ENCODE measurements at places on chromosomes 1 and 21. TPM values are rescaled to one million over a fixed set of nuclear protein-coding genes. Genes with fewer than 3 reads are reported as not detected.

The RGSL1 gene
- not detected for total RNA-seq

The CRP gene
- not detected for total RNA-seq

The TSTD1 gene
- total RNA-seq = 98.5 TPM

The LHX8 gene
- total RNA-seq = not detected

DNA sequence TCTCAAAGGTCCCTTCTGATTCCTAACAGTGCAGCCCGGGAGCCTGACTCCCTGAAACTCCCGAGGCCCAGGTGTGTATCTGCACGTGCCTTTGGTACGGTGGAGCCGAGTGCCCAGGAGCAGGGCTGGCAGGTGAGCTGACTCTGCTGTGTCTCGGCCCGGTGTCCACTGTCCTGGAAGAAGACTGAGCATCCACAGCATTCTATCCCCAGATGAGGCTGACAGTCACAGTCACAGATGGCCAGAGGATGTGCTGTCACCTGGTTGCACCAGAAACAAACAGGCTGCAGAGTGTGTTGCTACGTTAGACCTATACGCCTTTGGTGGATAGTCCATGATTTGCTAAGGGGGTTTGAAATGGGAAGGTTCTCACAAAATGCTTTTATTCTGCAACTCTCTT lies 9.8 kb downstream of the ETV3L start:
- no peak for DNase-seq

- no peak for DNase-seq
Observed at GRCh38 chr1:19866758-19867157, 15.4 kb upstream of the OTUD3 start.

DNA sequence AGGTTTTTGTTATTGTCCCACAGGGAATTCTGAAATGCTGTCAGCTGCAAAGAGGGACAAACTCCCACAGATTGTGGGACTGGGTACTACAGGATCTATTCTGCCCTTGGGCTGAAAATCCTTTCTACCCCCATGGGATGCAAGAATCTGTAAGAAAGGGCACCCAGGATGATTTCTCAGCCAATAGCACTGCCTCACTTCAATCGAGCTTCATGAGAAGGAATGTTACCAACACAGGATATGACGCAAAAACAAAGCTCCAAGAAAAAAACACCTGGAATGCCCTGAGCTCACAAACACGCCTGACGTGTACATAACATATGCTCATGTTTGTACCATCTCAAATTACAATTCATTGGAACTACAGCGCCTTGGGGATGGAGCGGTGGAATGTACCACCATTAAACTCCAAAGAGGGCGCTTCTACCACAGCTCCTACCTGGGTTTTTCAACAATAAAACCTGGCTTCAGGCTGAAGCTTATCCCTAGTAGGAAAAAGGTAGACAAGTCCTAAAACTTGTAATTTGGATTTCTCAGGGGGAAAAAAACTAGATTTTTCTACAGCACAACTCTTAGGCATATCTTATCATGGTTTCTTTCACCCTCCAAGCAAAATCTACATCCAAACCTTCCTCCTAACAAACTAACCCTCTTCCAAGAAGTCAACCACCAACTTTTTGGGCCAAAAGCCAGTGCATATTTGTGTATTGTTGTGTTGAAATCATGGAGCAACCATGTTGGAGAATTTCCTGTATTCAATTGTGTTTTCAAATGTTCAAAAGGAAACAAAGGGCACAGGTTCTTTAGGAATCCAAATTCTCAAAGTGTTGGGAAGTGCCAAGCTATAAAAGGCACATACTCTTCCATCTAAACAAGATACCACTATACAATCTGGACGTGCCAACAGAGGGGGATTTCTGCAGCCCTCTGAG lies 78.9 kb downstream of the TGFBR3 start:
- no peak for DNase-seq

- DNase-seq = no peak
Observed at GRCh38 chr1:193545171-193545570, 358.8 kb upstream of the B3GALT2 start.

DNA sequence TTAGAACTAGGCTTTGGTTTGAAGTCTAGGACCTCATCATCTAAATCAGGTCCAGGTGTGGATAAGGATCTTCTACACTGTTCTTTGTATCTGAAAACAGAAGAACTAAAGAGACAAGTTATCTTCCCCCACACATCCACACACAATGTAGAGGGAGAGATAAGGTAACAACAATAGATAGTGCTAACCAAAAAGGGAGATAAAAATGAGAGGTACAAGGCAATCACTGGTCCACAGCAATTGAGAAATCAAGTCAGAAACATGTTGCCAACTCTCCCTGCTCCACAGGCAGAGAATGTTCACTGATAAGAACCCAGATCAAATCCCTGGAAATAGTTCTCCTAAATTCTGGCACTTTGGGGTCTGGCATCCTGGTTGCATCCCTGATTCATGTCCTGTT lies 75.8 kb upstream of the LHX8 start:
- no peak for DNase-seq

DNA sequence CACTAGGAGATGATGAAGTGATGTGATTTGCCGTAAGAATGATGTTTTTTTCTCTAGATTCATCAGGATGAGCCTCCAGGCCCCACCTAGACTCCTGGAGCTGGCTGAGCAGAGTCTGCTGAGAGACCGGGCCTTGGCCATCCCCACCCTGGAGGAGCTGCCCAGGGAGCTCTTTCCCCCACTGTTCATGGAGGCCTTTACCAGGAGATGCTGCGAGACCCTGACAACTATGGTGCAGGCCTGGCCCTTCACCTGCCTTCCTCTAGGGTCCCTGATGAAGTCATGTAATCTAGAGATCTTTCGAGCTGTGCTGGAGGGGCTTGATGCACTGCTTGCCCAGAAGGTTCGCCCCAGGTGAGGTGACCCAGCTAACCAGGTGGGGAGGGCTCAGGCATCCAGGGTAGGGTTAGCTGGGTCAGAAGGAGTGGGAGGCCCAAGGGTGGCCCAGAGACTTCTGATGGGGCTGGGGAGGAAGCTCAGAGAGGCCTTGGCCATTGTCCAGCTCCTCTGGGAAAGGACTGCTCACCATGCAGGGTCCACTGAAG lies 1.3 kb downstream of the PRAMEF12 start:
- DNase-seq = no peak

DNA sequence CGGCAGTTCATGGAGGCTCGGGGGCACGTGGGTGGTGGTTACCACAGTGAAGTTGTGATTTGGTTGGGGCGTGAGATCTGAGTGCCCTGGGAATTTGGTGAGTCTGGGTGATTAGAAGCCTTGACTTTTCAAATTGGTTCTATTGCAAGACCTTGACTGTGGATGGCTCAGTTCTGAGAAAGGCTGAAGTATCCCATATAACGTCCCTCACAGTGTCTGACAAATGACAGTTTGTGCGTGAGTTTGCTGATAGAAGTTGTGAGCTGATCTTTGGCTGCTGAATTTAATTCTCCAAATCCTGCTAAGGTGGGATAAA lies 549 bp downstream of the MSH4 start:
- DNase-seq = no peak

GRCh38 chr1:38037221-38037939 lies 9.2 kb downstream of the POU3F1 start:
- no peak for DNase-seq

DNA sequence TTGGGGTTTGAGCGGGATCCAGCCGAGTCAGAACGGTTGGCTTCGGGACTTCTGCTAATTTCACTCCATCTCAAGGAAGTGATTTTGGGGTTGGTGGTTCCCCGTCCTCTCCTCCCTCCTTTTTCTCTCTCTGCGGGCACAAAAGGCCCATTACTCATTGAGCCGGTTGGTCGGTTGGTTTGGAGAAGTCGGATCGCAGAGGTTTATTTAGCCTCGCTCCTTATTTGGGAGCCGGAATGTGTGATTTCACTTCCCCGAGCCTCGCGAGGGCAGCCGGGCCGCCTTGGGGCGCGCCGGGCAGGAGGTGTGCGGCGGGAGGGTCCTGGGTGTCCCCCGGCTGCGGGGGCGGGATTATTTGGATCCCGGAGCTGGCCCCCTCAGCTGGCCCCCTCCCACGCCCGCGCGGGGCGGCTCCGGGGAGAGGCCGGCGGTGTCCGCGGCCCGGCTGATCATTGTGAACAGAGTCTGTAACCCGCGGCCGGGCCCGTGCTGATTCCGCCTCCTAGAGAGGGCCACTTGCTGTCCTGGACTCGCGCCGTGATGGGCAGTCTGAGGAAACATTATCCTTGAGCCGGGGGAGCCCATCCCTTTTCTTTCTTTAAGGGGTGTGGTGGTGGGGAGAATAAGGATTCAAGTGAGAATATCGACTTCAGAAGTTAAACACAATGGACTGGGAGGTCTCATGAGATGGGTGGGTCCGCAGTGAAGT lies 1.2 kb downstream of the MAPKAPK2 start:
- DNase-seq = peak; percentile 70

DNA sequence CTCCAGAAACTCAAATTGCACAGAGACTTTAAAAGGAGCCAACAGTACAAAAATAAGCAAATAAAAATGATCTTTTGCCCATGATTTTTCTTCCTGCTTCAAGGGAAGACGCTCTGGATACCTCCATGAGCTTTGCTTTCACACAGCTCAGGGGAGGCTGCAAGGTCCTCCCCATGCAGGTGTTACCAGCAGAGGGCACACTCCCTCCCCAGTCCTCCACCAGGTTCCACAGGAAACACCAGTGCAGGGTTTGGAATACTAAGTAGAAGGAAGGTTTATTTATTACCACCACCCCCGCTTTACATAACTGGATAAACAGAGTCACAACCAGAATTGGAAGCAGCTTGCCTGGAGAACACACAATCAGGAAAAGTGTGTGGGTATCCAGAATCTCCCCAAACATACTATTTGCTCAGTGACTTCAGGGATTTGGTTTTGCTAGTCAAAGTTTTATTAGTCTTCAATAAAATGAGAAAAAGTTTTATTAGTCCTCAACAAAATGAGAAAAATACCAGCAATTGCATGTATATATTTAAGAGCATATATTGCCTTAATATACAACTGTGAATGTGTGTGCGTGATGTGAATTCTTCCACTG lies 37.3 kb downstream of the HSD3B1 start:
- peak; percentile 65 for DNase-seq

DNA sequence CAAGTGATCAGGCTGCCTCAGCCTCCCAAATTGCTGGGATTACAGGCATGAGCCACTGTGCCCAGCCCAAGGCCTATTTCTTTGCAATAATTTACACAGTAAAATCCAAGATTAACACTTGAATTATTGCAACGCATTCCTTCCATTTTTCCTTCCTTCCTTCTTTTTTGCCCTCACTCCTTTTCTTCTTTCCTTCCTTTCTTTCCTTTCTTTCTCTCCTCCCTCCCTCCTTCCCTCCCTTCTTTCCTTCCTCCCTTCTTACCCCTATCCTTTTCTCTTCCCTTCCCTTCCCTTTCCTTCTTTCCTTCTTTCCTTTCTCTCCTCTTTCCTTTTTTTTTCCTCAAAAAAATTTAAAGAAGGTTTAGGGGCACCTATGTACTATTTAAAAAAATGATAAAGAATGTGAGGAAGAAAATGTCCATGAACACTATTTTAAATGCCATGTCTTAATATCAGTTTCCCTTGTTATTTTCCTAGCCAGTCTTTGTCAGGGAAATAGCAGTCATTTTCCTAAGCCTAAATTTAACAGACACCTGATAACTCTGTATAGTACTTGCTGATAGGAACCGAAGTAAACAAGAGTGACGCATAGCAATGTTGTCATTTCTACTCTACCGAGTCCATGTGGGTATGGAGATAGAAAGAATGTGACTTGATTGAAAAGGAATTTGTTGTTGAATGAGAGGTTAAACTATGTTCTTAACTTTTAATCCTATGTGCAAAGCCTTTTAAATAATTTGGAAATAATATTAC lies 79.8 kb upstream of the HMCN1 start:
- DNase-seq = no peak

GRCh38 chr1:197732187-197732586 lies 43.1 kb downstream of the DENND1B start:
- DNase-seq = no peak

GRCh38 chr1:220527279-220527907 lies 543 bp upstream of the MARK1 start:
- no peak for DNase-seq

DNA sequence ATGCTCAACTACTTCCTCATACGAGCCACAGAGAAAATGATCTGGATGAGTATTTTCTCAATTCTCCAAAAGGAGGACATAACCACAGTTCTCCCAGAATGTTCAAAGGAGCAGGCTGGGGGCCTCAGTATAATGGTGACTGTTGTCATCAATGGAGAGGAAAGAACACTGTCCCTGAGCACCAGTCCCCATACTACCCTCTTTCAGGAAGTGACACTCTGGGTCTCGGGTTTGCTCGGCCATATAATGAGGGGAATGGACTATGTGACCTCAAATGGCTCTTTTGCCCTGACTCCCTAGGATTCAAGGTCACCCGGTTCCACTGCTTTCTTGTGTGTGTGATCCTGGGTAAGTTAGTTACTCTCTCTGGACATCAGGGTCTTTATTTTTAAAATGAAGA lies 22.8 kb downstream of the SLC9A1 start:
- no peak for DNase-seq

DNA sequence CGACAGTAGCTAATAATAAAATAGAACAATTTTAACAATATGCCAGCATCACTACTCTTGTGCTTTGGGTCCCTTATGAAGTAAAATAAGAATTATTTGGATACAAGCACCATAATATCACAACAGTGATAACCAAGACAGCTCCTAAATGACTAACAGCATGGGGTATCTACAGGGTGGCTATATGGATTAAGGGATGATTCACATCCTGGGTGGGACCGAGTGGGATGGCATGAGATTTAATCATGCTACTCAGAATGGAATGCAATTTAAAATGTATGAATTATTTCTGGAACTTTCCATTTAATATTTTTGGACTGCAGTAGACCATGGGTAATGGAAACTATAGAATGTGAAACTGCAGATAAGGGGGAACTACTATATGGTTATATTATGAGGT lies 28.1 kb upstream of the B3GALNT2 start:
- DNase-seq = no peak

DNA sequence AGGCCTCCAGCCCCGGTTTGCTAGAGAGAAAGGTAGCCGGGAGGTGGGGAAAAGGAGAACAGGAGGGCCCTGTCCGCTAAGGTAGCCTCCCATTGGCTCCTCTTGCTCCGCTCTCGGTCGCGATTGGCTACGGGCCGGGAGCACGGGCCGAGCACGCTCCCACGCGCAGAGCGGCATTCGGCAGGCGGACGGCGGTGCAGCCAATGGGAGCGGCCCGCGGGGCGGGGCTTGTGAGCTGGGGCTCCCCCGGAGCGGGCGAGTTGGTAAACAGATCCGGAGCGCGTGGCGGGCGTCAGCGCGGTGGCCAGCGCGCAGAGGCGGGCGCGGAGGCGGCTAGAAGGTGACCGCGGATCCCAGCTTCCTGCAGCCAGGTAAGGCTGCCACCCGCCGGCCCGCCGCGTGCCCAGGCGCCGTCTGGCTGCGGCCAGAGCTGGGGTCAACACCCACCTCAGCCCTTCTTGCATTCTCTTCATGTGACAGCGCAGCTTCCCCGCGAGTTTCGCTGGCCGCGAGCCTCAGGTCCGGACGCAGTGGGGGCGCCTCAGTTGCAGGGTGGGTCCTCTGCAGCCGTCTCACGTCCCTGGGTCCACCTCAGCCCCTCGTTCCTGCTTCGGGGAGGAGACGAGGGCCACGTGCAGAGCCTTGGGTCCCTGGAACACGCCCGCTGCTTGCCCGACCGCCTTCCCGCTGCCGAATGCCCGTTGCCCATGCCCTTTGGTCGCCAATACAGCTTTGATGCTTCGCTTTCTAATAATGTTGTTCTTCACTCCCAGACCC lies at the start of gene COQ8A:
Gene COQ8A, plus strand, starts transcription at position 266 of the 777 bp plus-strand sequence. CDS start 21,092 bp downstream, outside the sequence.
- peak; percentile 99 for DNase-seq

- DNase-seq = no peak
Observed at GRCh38 chr1:93015590-93015989, 54.3 kb upstream of the DIPK1A start.

All from Peyer's patch (tissue), 4 donors.